ENCODE measurements at places on chromosomes 16 and 17. TPM values are rescaled to one million over a fixed set of nuclear protein-coding genes. Genes with fewer than 3 reads are reported as not detected.

GRCh38 chr17:32877164-32877764, 340 bp upstream of the MYO1D start:
- peaks cover 9% of the 10 kb centered on the region for H3K4me1 ChIP-seq
- H3K36me3 ChIP-seq = no peaks in the 10 kb centered on the region
- peak; percentile 96 for DNase-seq

GRCh38 chr16:73610160-73610559, 562.2 kb upstream of the ZFHX3 start:
- H3K27me3 ChIP-seq = peaks cover 23% of the 10 kb centered on the region
- H3K4me1 ChIP-seq = peaks cover 19% of the 10 kb centered on the region
- DNase-seq = no peak
- H3K36me3 ChIP-seq = no peaks in the 10 kb centered on the region
- H3K27ac ChIP-seq = no peak overlapping the region

DNA sequence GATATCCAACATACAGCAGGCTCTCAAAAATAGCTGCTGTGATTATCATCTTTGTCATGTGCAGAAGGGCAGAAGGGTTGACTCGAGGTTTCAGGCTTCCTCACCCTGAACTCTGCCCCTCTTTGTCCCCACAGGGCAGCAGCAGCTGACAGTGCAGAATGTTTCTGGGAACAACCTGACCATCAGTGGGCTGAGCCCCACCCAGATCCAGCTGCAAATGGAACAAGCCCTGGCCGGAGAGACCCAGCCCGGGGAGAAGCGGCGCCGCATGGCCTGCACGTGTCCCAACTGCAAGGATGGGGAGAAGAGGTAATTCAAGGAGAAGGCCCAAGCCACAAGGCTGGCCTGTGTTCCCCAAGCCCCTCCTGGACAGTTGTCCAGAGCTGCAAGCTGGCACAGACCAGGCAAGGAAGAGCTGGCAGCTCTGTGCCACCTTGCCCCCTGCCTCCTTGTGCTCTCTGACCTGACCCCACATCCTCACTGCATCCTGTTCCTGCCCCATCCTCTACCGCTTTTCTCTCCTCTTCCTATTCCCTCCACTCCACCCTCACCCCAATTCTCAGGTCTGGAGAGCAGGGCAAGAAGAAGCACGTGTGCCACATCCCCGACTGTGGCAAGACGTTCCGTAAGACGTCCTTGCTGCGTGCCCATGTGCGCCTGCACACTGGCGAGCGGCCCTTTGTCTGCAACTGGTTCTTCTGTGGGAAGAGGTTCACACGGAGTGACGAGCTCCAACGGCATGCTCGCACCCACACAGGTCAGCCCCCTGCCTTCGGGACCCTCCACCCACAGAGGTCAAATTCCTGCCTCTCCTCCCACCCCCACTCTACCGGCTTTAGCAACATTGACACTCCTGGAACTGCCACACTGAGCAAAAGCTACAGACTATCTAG, 16.3 kb upstream of the PNPO start:
- H3K27me3 ChIP-seq = no peaks in the 10 kb centered on the region
- no peak for DNase-seq
- H3K4me3 ChIP-seq = no peak overlapping the region
- peaks cover 25% of the 10 kb centered on the region for H3K36me3 ChIP-seq
- H3K27ac ChIP-seq = no peak overlapping the region
- H3K4me1 ChIP-seq = peaks cover 4% of the 10 kb centered on the region

- no peak for DNase-seq
- no peak overlapping the region for H3K27ac ChIP-seq
- no peaks in the 10 kb centered on the region for H3K36me3 ChIP-seq
- H3K4me3 ChIP-seq = no peak overlapping the region
- peaks cover 21% of the 10 kb centered on the region for H3K27me3 ChIP-seq
These were observed 102.7 kb downstream of the UTP18 start for GRCh38 chr17:51362811-51363585.

GRCh38 chr17:55458978-55459377, 37.3 kb upstream of the MMD start:
- no peak overlapping the region for H3K4me3 ChIP-seq
- H3K4me1 ChIP-seq = peaks cover 21% of the 10 kb centered on the region
- no peak overlapping the region for H3K27ac ChIP-seq
- no peaks in the 10 kb centered on the region for H3K27me3 ChIP-seq
- no peaks in the 10 kb centered on the region for H3K36me3 ChIP-seq

DNA sequence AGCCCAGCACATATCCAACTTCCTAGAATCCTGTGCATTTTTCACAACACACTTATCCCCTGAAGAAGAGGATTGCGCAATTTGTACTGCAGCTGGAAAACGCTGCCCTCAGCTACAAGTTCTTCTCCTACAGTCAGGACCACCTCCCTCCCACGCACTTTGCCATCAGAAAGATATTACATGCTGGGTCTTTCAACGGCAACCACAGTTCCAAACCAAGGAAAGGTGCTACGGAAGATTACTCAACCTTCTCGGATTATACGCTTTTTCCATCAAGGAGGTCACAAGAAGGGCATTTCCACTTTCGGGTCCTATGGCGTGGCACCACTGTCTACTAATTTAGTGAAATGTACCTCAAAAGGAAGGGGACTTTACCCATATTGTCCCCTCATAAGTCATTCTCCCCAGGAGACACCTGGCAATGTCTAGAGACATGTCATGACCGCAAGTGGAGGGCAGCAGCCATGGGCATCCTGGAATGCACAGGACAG, 35.2 kb downstream of the USP7 start:
- H3K36me3 ChIP-seq = peaks cover 43% of the 10 kb centered on the region
- H3K4me1 ChIP-seq = peaks cover 26% of the 10 kb centered on the region
- no peak for DNase-seq
- H3K27me3 ChIP-seq = no peaks in the 10 kb centered on the region
- H3K4me3 ChIP-seq = no peak overlapping the region

DNA sequence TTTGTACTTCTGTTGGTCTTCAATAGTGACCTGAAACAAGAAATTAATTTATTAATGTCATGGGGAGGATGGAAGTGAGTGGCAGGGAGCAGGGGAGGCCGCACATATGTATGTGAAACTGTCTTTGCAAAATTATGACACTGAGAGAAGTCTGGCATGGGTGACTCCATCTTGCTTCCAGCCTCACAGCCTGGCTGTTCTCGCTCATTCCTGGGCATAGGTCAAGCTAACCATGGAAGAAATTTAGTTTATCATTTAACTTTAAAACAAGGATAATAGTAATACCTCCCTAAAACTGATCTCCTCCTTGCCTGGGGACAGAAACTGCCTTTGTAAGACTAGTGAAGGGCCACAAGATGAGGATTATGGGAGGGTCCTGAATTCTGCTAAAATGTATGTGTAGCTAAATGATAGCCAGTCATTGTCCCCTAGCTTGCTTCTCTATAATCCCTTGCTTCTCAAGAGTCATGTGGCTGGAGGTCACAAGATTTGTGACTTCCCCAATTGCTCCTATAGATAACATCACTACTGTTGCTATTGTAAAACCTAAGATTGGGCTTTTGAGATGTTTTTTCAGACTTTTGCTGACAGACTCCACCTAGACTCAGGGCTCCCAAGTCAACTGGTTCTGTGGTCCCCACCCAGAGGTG, 126.0 kb downstream of the HS3ST3A1 start:
- H3K27me3 ChIP-seq = no peaks in the 10 kb centered on the region
- peaks cover 12% of the 10 kb centered on the region for H3K4me1 ChIP-seq
- DNase-seq = no peak
- H3K4me3 ChIP-seq = no peak overlapping the region
- no peak overlapping the region for H3K27ac ChIP-seq
- H3K36me3 ChIP-seq = peaks cover 6% of the 10 kb centered on the region

- DNase-seq = no peak
- no peaks in the 10 kb centered on the region for H3K36me3 ChIP-seq
- H3K27ac ChIP-seq = no peak overlapping the region
- H3K4me3 ChIP-seq = no peak overlapping the region
- H3K27me3 ChIP-seq = no peaks in the 10 kb centered on the region
- H3K4me1 ChIP-seq = peaks cover 14% of the 10 kb centered on the region
These were observed 55.2 kb upstream of the GOT2 start for GRCh38 chr16:58789351-58789750.

DNA sequence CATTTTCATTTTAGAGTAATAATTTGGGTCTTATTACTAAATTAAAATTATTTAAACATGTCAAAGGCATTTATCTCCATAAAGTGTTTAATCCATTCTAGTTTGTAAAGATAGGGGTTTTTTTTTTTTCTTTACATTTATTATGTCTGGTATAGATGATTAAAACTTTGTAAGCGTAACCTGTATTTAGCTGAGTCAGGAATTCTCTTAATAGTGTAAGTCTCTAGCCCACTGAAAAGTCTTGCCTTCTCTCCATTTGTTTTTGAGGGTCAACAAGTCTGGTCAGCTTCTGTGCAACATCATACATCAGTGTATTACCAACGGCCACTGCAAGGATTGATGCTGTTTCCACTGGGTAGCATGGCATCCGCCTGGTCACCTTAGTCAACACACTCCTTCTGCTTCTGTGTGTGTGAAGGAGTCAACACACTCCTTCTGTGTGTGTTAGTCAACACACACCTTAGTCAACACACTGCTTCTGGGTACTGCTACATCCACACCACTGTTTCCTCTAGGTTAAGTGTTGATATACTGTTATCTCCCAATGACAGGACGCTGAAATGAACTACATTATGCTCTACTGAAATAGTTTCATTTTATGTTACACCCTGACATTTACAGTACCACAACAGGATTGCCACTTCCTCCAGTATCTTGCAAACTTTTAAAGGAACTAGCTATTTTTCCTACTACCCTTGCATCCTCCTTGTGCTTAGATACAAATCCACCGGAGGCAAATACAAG, 37.3 kb upstream of the VWA3A start:
- H3K4me1 ChIP-seq = no peaks in the 10 kb centered on the region
- H3K27ac ChIP-seq = no peak overlapping the region
- H3K36me3 ChIP-seq = peaks cover 3% of the 10 kb centered on the region
- no peaks in the 10 kb centered on the region for H3K27me3 ChIP-seq
- H3K4me3 ChIP-seq = no peak overlapping the region

DNA sequence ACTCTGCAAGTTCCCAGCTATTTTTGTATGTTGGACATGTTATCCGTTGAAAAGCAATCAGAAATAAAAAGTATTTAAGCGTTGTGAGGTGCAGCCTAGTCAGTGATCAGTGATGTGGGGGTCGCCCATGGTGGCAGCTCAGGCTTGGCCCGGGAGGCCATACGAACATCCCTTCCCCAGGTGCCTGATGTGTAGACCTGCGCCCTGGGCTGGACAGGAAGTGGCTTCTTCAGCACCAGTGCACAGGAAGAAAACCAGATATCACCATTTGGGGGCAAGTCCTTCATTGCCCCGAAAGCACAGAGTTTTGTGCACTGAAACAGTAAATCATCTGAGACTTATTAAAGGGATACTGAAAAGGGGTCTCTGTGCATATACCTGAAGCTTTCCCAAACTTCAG, 98.9 kb downstream of the SOCS1 start:
- no peaks in the 10 kb centered on the region for H3K27me3 ChIP-seq
- H3K4me1 ChIP-seq = peaks cover 22% of the 10 kb centered on the region
- no peak for DNase-seq
- H3K36me3 ChIP-seq = no peaks in the 10 kb centered on the region

DNA sequence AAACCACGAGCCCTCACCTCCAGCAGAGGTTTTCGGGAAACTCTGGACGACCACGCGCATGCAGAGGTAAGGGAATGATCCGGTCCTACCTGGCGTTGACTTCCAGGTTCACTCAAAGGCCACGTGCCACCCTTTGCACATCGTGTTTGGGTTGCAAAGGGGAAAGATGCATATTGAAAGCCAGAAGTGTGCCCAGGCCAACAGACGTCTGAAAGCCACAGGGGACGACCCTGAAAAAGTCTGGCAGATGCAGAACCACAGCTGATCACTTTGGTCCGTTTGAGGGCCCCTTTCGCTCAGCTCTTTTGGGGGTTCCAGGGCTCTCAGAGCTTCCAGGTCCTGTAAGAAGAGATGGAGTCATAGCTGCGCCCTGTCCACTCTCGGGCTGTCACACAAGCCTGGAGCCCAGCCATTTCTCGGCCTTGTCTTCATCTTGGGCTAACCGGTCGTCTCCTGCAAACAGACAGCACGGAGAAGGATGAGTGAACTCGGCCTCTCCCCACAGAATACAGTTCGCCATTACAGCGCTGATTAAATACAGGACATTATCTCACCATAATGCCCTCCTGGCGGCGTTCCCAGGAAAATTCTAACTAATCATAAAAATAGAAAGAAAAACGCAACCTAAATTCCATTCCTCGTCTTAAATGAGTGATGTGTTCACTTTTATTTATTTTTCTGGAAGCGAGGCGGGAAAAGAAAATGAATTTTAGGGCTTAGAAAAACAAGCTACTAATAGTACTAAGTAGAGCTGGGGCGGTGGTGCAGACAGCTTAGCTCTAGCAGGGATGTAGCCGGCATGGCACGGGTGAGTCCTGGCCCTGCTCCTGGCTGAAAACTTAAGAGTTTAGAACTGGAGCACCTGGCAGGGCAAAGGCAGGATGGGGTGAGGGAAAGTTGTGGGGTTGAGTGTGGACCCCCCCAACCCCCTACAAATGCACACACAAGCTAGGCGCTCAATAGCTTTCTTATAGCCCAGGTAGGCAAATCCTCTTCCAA, 45.5 kb upstream of the ZFHX3 start:
- no peaks in the 10 kb centered on the region for H3K36me3 ChIP-seq
- H3K27me3 ChIP-seq = no peaks in the 10 kb centered on the region
- no peak overlapping the region for H3K27ac ChIP-seq
- H3K4me3 ChIP-seq = no peak overlapping the region
- H3K4me1 ChIP-seq = peaks cover 39% of the 10 kb centered on the region

GRCh38 chr17:1455291-1455796, 688 bp downstream of the CRK start:
- peaks cover 23% of the 10 kb centered on the region for H3K4me1 ChIP-seq
- no peak for DNase-seq
- no peaks in the 10 kb centered on the region for H3K36me3 ChIP-seq
- peak overlapping the region; percentile 93 for H3K4me3 ChIP-seq

DNA sequence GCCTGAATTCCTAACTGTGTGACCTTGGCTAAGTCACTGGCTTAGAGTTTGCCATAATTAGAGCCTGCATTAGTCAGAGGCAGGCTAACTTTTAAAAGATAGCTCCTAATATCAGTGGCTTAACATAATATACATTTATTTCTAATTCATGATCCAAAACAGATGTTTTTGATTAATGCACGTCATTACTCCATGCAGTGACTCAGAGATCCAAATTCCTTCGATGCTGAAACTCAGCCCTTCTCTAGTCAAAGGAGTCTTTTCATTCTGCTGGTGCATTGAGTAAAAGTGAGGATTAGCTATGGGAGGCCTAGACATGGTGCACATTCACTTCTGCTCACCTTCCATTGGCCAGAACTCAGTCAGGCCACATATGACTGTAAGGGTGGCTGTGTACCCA, 49.8 kb downstream of the IRX3 start:
- DNase-seq = no peak
- H3K27me3 ChIP-seq = peaks cover 10% of the 10 kb centered on the region
- H3K4me1 ChIP-seq = peaks cover 6% of the 10 kb centered on the region

The QPRT gene
- total RNA-seq = 92.3 TPM

The CA10 gene
- total RNA-seq = 0.90 TPM

The NACA2 gene
- total RNA-seq = not detected

The PYY gene
- total RNA-seq = 3.5 TPM

The NOB1 gene
- 52.3 TPM for total RNA-seq

The CPNE7 gene
- total RNA-seq = 6.5 TPM
